Stimulated activated naive B cell treated with anti-CD40 and anti-IgM and Interleukin-4, amounts not matched to agents 10 μg/mL and 1 μg/mL and 100 μg/mL, for 72 hours (primary cell): ENCODE measurements at places on chromosomes 2 and 18.

DNA sequence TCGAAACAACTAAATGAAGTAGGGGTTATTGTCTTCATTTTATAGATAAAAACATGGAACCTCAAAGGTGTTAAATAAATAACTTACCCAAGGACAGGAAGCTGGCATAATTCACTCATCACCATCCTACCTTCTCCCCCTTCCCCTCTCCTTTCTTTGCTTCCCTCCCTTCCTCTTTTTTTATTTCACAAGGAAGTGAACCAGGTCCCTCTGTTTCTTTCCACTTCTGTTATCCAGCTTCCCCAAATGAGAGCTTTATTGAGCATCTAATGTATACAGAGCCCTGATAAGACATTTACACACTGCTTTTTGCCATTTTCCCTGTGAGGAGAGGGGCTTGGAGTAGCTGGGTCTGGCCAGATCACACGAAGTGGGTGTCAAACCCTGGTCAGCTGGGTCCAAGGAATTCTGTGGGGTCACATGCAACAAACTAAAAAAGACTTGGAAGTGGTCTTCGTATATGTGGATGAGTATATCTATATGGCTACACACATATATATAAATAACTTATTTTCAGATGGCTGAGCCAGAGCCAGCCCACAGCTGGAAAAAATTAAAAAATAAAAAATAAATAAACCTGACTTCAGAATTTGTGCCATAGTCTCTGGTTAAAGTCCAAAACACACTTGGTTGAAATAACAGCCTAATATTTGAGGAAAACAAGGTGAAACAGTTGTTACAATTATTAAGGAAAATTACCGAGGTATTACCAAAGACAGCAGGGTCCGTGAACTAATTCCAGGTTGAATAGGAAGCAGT lies 49.3 kb upstream of the FOSL2 start:
- DNase-seq: no peak

- no peak for DNase-seq
Observed at GRCh38 chr2:167616997-167617396, 630.4 kb downstream of the STK39 start.

DNA sequence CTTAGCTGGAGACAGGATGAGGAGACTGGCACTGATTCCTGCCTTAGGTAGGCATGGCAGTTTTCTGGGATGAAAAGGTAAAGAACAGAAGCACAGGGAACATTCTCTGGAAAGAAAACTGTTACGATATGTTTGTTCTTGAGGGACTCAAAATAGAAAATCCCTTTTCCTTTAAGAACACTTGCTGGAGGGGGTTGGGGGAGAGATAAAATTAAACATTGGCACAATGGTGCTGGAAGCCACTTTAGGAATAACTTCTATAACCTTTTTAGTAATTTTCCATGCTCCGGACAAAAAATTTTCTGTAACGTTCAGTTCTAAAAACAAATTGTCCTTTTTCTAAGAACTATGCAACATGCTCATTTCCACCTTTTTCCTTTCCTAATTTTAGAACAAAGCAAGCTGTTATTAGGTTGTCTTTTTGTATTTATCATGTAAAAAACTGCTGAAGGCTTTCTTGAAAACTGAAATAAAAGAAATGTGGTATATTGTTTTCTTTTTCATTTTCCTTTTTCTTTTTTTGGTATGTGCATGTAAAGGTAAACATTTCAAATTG lies 343.8 kb downstream of the EPHA4 start:
- no peak for DNase-seq

DNA sequence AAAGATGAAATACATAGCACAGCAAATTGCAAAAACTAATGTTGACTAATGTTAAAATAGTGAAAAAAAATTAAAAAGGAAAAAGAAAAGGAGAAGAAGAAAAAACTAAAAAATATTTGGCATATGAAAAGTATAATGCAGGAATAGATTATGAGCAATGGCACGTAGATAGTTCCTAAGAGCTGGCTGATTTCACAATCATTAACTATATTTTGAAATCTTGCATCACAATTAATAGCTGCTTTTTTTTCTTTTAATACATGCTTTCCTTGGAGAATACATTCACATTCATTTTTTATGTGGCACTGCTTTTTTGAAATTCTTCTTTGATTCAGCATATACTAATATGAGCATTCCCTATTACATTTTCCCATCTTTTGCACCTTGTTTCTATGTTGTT lies 299.8 kb downstream of the DPP10 start:
- DNase-seq: no peak

DNA sequence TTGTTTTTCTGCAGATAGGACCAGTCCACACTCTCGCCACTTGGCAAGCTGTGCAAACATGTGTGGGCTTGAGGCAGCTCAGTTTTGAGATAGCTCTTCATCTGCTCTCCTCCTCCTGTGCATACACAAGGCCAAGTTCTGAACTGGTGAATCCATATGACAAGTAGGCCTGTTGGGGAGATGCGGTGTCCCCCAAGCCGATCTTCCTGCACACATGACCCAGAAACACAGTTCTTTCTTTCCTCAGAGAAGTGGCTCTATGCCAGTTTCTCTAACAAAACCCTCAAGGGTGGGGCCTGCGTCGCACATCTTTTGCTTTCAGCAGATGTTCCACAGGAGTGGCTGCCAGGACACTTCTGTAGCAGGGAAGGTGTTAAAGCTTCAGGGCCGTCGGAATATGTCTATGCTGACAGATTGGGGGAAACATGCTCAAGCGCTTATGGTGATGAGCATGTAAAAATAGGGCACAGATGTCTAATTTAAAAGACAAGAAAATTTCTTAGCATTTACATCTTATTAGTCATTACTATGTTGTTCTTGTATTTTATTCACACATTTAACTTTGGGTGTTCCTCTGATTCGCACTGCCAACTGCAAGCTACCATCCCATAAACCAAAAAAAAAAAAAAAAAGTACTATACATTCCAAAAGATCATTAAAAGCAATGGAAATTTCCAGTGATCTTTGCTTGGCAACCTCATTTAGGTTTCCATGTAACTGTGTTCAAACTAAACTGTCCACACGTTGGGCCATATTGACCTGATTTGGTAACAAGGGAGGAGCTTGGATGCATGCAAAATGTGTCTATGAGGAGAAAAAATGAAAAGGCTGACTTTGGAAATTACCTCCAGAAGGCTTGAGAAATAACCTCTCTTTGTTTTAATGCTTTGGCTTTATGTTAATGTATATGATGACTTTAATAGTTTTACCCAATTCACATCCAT lies 1055.5 kb upstream of the KLHL29 start:
- no peak for DNase-seq

DNA sequence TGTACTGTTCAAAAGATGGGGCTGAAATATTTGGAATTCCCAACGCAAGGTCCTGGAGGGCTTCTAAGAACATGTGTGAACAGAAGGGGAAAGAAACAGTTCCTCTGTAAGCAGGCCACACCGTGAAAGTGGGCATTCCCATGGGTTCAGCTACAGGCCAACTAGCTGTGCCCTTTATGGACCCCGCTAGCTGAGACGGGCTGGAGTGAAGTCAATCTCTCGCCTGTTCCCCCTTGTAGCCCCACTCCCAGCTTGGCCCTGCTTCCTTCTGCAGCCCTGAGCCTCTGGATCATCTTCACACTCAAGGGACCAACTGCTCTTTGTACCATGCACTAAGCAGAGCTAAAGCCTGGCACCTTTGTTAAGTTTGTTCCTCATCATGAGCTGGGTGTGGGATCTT lies 55.4 kb downstream of the POLR1A start:
- no peak for DNase-seq

DNA sequence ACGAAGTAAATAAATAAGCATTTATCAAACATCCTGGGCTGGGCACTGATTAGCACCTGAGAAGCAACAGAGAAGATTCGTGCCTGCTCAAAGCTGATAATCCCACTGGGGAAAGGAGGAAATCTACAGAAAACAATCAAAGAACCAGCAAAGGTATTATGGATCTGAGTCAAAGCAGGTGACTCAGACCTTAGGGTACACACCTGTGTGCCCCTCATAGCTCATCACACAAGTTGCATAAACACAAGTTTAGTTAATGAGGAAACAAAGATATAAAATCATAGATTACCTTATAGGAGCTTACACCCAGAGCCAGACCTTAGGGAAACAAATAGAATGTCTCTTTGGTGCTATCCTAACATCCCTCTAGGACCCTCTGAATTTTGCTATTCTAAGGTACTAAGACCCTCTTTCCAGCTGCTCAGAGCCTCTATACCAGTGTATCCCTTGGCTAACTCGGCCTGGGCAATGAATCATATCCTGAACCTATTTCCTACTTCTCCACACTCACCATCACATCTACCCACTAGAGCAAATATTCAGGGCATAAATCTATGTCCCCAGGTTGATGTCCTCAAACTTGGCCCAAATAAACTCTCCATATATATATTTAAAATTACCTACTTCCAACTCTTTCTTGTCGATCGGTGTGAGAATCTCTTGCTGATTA lies 19.3 kb upstream of the CTIF start:
- no peak for DNase-seq

DNA sequence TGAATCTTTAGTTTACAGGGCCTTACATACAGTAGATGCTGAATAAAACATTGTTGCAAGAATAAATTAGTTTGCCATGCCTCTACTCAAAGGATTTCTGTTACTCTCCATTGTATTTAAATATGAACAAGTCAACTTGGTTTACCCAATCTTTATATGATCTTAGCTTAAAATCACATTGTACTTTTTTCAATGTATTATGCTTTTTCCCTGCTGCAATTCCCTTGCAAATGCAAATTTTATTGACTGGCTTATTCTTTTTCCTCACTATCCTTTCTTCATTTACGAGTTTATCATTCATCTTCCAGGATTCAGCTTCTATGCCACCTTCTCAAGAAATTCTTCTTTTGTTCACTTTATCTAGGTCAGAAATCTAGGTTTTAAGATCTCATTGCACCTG lies 571.4 kb upstream of the ZNF804A start:
- DNase-seq: no peak

- DNase-seq: no peak
Observed at GRCh38 chr2:2906091-2906490, 471.5 kb downstream of the EIPR1 start.

- no peak for DNase-seq
Observed at GRCh38 chr18:75131381-75132000, 77.4 kb downstream of the PTGR3 start.
